GDM1 (cell line): ENCODE measurements at places on chromosomes 6 and 20.

GRCh38 chr6:18603361-18603760 lies 216.2 kb downstream of the RNF144B start:
- no peak for DNase-seq

DNA sequence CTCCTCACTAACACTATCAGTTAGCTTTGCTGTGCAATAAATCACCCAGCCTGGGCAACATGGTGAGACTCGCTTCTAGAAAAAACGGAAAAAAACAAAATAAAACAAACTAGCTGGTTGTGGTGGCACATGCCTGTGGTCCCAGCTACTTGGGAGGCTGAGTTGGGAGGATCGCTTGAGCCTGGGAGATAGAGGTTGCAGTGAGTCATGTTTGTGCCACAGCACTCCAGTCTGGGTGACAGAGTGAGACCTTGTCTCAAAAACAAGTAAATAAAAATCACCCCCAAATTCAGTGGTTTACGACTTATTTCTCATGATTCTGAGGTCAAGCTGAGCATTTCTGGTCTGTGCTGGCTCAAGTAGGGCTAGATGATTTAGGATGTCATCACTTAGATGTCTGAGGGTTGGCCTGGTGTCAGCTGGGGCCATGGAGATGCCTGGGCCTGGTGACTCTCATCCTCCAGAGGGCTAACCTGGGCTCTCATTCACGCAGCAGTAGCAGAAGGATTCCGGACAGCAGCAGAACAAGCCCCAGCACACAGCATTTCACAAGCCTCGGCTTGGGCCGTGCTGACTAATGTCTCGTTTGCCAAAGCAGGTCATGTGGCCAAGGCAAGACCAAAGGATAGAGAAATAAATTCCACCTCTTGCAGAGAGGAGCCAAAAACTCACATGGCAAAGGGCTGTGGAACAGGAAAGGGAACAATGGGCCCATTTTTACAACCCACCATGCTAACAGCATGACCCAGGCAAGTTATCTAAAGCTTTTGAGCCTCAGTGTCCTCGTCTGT lies 32.5 kb downstream of the MGME1 start:
- no peak for DNase-seq

- no peak for DNase-seq
Observed at GRCh38 chr20:52744441-52744840, 227.7 kb upstream of the TSHZ2 start.

DNA sequence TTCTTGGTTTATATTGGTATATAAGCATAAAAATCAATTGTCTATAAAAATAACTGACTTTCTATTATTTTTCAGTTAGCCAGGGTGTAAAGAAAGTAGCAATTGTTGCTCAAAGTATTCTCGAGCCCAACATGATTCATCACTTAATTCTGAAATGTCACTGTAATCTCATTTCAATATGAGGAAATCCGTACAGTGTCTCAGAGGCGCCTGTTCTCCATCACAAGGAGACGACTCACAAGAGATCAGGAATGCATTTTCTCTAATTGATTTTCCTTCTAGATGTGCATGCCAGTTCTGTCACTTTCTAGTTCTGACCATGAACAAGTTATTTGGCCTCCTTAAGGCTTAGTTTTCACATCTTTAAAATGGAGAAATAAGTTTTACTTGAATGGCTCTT lies 753.1 kb downstream of the MAFB start:
- no peak for DNase-seq

DNA sequence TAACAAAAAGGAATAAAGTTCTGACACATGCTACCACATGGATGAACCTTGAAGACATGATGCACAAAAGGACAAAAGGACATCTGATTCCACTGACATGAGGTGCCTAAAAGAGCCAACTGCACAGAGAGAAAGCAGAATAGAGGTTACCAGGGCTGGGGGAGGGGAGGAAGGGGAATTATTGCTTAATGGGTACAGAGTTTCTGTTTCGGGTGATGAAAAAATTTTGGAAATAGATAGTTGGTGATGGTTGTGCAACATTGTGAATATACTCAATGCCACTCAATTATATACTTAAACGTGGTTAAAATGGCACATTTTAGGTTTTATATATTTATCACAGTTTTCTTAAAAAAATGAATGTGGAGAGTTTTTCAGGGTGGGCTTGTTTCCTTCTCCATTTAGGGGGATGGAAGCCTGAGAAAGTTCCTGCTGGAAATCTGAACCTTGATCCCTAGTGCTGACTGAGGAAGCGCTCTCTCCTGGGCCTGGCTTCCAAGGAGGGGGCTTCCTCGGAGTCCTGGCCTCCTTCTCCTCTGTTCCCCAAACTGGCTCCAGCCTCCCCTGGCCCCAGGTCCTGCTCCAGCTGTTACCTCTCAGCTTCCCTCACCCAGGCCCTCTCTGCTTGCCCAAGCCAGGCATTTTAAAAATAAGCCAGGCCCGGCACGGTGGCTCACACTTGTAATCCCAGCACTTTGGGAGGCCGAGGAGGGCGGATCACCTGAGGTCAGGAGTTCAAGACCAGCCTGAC lies 79.2 kb downstream of the NOL4L start:
- DNase-seq = no peak

- no peak for DNase-seq
Observed at GRCh38 chr6:166168616-166169548, 1.2 kb upstream of the TBXT start.

- DNase-seq = no peak
Observed at GRCh38 chr20:51310216-51310615, 232.3 kb downstream of the NFATC2 start.

GRCh38 chr6:53930330-53930729 lies 135.5 kb downstream of the LRRC1 start:
- DNase-seq = no peak
